HAP-1 (cell line): ENCODE measurements at places on chromosomes 11 and 22.

- no peak for DNase-seq
These were observed 16.1 kb downstream of the DGCR2 start for GRCh38 chr22:19105867-19106802.

- DNase-seq = no peak
These were observed 61.3 kb upstream of the PPP6R3 start for GRCh38 chr11:68398995-68399851.

DNA sequence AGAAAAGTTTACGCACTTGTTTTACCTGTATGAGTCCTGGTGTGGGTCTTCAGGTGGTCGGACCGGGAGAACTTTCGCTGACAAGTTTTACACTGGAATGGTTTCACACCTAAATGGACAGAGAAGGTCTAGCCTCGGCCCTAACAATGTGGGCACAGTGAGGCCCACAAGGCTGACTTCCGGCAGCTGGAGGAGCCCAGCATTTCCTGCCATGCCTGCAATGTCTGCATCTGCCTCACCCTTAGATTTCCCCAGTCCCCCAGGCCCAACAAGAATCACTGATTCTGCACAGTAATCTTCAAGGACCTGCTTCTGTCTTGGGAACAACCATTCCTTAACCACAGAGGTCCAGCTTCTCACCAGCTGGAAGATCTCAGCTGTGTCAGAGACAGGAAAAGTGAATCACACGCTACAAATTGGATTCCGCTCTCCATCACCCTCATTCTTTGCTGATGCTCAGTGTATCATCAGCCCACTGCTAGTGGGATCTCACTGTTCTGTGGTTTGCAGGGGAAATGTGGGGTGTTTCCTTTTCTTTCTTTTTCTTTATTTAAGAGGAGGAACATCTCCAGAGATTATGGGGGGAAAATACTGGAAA, 43.3 kb downstream of the WT1 start:
- DNase-seq = no peak

GRCh38 chr11:15695096-15695721, 580.5 kb downstream of the INSC start:
- DNase-seq = peak; percentile 14

- no peak for DNase-seq
These were observed 11.9 kb upstream of the PRG2 start for GRCh38 chr11:57402188-57403002.

- DNase-seq = no peak
These were observed 32.2 kb downstream of the RPL3 start for GRCh38 chr22:39287076-39287725.

GRCh38 chr11:122406466-122406865, 249.1 kb upstream of the UBASH3B start:
- DNase-seq = no peak

GRCh38 chr22:31857247-31857646, 87.1 kb upstream of the YWHAH start:
- no peak for DNase-seq

DNA sequence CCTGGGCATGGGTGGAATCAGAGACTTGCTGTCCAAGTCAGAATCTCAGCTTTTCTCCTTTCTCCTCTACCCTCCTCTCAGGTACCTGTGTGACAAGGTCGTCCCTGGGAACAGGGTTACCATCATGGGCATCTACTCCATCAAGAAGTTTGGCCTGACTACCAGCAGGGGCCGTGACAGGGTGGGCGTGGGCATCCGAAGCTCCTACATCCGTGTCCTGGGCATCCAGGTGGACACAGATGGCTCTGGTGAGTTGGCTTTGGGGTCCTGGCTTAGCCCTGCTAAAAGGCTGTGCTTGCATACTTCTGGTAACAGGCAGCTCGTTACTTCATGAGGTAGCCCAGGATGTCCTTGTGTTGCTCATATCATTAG, 10.7 kb downstream of the MCM5 start:
- no peak for DNase-seq
